Stimulated activated CD8-positive, alpha-beta memory T cell treated with anti-CD3 and anti-CD28 coated beads, Interleukin-7, amount 100 ng/mL, for 1 hour (primary cell): ENCODE measurements at places on chromosomes 4 and X.

GRCh38 chrX:39820938-39821708 lies 276.6 kb downstream of the BCOR start:
- DNase-seq: no peak

DNA sequence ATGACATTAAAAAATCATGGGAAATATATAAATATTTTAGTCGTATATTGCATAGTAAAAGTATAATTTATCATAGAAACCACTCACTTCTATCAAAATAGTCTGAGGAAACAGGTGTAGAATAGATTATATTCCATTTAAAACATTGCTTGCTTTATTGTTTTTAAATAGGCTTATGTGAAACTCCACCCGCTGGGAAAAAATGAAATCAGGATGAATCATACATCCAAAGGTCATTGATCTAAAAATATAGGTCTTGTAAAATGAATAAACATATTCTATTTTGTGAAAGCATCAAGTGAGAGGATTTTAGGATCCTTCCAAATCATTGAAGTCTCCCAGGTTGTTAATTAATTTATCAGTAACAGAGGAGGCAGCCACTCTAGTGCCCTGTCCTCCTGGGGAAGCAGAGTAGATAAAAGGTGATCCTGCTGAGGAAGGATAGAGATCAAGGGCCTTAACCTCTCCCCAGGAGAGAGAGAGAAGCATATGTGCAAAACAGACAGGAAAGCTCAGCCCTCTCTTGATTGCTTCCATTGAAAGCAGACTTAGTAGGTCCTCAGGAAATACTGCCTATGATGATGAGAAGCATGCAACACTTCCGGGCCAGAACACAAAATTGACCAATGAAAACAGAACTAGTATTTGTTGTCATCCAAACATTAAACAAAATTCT lies 96.8 kb upstream of the MAP9 start:
- no peak for DNase-seq

DNA sequence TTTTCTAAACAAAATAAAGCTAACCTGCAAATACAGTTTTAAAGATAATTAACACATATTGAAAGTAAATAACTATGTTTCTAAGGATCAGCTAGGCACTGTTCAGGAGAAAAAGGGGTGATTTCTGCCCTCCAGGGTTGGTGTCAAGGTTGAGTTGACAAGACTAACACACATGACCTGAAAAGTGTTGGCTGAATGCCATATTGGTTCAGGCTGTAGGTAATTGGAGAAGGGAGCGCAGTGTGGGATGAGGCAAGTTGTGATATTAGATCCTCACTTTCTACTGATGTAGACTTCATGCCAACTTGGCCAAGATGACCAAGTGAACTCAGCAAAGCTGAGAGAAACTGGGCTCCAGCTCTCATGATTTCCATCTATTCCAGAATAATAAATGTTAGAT lies 42.2 kb downstream of the PPM1K start:
- DNase-seq: no peak

GRCh38 chr4:97103252-97103651 lies 1040.0 kb downstream of the STPG2 start:
- no peak for DNase-seq
